ENCODE measurements at places on chromosomes 6 and 20. TPM values are rescaled to one million over a fixed set of nuclear protein-coding genes. Genes with fewer than 3 reads are reported as not detected.

DNA sequence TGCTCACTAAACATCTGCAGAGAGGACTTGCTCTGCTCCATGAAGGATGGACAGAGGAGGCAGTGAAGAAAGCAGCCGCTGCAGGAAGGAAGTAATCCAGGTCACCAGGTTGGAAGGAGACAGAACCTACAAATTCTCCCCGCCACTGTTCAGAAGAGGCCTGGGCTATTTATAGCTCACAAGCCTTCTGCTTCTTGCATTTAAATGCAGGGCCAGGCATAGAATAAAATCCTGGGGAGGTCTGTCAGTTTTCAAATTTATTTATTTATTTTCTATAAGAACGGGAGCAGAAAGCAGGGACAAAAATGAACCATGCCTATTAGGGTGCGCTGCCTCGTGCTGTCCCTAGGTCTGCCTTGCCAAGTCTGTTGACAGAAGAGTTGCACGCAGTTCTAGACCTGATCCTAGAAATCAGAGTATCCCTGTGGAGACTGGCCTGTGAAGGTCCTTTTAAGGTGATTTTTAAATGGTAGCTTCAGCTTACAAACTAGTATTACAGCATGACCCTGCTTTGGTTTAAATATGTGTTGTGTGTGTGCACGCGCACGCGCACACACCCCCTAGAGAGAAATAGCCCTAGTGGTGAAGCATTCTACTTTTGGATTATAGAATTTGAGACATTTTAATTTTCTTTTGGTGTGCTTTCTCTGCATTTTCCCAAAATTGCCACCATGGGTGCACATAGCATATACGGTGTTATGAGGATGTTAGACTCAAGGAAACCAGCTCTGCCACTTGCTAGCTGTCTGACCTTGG, 19.5 kb downstream of the RIMS4 start:
- no peak overlapping the region for H3K27ac ChIP-seq
- no peak for DNase-seq
- H3K4me1 ChIP-seq: no peaks in the 10 kb centered on the region
- no peaks in the 10 kb centered on the region for H3K27me3 ChIP-seq

DNA sequence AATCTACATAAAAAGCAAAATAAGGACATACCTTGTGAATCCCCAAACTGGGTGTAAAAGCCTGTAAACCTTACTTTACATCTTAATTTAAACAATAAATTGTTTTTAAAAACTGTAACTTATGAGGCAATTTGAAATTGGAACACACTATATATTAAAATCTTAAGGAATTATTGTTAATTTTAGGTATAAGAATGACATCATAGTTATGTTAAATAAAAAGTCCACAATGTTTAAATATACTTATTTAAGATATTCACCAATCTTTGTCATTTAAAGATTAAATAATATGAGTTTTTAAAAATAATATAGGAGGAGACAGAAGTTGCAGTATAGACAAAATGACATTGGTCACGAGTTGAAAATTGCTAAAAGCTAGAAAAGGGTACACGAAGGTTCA, 621.9 kb upstream of the POU3F2 start:
- H3K4me1 ChIP-seq: no peaks in the 10 kb centered on the region
- H3K4me3 ChIP-seq: no peak overlapping the region
- no peak overlapping the region for H3K27ac ChIP-seq
- H3K36me3 ChIP-seq: no peaks in the 10 kb centered on the region
- DNase-seq: no peak

Gene SLC22A2
- total RNA-seq: not detected

Gene OLIG3
- not detected for total RNA-seq

Gene ZNF311
- 0.87 TPM for total RNA-seq

Gene PRL
- not detected for total RNA-seq

Gene BPI
- total RNA-seq: not detected

All from activated T-helper 2 cell treated with anti-CD3 and anti-CD28 coated beads, Interferon-gamma antibody, Interleukin-2, Interleukin-4, amounts not matched to agents 10 μg/mL and 5 μg/mL and 100 μg/mL, durations not matched to agents 14 hours and 24 hours and 36 hours (primary cell).